ENCODE measurements at places on chromosomes 1 and 21.
A peak's percentile ranks its signal among the peaks of the same experiment; 100 is the strongest.

GRCh38 chr1:36836196-36836883 is 198.0 kb downstream of the GRIK3 start:
- DNase-seq = peak; percentile 85

DNA sequence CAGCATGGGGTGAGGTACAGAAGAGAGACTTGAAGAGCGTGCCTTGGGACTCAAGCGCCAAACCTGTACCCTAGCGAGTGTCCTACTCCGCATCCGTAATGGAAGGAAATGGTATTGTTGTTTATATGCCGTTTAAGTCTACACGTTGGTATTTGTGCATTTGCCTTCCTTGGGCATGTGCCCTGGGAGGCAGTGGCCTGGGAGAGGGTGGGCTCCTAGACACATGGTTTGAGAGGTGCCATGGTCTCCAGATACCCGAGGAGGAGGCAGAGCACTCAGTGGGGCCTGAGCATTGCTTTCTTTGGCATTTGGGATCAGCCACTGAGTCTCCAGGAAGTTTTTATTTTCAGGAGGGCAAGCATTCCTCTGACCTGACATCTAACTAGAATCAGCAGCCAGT is 6.5 kb downstream of the ZNF672 start:
- no peak for DNase-seq

- DNase-seq = peak; percentile 74
Measured at GRCh38 chr1:9235096-9235459, 504 bp downstream of the H6PD start.

GRCh38 chr1:15884477-15884876 is 37.0 kb downstream of the SPEN start:
- DNase-seq = no peak

DNA sequence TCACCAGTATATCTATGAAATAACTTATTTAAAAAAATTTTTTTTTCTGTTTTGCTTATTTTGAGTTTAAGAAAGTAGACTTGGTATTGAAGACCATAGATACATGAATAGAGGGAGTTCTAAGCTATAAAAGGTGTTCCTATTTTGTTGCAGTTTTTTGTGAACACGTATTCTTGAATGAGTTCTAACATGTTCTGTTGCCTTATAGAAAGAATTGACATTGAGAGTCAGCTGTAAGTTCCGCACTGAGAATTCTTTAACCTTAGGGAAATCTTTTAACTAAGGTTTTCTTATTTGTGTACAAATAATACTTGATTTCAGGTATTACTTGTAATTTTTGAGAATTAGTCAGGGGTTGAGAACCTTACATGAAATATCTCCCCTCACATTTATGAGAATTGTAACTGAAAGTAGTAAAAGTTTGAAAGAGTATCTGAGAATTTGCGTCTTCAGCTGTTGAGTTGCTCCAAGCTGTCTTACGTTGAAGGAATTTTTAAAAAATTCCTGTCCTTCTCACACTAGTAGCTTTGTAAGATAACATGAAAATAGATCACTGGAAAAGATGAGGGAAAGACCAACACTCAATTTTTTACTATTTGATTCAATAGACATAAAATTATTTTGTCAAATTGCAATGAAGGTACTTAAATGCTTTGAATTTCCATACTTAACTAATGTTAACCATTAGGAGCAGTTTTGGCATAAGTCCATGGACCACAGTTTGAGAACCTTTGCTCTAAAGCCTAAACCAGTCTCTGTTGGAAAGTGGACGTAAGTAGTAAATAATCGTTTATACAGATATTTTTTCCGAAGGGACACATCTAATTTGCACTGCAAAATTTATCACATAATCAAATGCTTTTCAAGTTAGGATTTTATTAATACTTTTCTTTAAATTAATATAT is 3.8 kb downstream of the DR1 start:
- peak; percentile 30 for DNase-seq

DNA sequence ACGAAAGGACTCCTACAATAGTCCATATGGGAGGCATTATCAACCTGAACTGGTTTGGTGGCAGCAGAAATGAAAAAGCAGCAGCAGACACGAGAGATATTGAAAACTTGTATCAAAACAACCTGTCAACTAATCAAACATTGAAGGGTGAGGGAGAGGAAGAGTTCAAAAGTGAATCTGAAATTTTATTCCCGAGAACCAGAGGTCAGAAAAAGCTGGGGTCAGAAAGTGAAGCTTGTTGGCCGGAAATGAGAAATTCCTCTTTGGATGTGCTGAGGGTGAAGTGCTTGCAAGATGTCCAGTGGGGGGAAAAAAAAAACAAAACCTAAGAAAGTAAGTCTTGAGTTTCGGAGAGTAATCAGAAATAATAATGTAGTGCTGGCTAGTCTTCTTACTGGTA is 1.9 kb upstream of the C4BPA start:
- DNase-seq = no peak

- DNase-seq = no peak
Measured at GRCh38 chr1:43250351-43250761, 19.4 kb upstream of the TMEM125 start.

DNA sequence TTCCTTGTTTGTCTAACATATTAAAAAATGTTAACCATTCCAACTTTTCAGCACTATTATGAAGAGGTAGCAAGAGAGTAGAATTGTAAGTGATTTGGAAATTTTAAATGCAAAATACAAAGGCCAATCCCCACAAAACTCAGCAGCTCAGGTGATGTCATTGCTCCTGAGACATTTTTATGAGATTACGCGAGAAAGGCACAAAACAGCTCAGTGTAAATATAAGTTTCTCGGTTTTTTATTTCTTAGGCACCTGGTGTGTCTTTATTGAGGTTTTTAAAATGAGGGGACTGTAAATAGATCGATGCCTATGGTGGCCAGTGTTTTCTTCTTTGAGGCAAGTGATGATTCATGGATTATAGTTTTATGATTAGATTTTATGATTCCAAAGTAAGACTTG is 6.1 kb downstream of the ABCG1 start:
- no peak for DNase-seq

- DNase-seq = peak; percentile 78
Measured at GRCh38 chr1:235917267-235917811, 50.6 kb upstream of the LYST start.

DNA sequence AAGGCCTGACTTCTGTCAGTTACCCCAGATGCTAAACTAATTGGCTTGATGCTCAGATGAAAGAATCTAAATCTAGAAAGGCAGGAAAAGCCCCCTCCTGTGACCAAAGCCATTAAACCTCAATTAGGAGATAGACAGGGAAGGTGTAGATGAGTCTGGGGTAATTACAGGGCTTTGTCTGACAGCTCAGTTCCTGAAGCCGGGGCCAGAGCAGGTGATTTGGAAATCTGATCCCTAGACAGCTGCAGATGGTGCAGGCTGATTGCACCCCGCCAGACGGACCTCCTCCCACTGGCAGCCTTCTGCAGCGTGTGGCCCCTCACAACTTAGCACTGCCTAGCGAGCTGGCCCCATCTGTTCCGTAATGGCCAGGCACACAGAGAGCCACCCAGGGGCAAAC is 395.1 kb downstream of the HLX start:
- DNase-seq = peak; percentile 56

DNA sequence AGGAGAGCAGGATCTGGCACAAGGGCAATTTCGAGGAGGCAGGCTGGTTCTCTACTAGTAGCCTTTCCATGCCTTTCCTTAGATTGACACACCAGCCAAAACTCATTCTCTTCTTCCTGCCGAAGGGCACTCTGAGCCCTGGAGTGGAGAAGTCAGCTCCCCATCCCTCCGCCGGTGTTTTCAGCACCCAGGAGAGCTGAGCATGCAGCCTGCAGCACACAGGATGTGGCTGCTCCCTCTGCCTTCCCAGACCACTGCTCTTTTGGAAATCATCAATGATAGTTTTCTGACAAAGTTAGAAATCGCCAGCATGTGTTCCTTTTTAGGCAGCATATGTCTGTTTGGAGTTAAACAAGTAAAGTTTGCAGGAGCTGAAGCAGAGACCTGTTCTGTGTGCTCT is 11.7 kb downstream of the RNU5D-1 start:
- no peak for DNase-seq

DNA sequence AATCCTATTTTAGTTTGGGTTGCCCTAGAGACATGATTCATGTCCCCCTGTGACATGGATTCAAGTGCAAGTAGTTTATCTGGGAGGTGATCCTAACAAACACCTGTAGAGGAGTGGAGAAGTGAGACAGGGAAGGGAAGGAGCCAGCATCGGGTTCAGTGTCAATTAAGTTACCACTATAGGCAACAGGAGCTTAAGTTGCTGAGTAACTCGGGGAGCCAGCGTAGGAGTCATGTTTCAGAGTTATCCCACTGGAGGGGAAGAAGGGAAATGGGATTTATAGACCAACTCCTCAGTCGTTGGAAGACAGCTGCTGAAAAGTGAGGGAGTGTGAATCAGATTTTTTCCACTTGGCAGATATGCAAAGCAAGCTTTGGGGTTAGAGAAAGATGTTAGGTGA is 54.9 kb downstream of the SLC30A7 start:
- peak; percentile 68 for DNase-seq

- DNase-seq = no peak
Measured at GRCh38 chr1:15526021-15526489, 593 bp upstream of the DNAJC16 start.

DNA sequence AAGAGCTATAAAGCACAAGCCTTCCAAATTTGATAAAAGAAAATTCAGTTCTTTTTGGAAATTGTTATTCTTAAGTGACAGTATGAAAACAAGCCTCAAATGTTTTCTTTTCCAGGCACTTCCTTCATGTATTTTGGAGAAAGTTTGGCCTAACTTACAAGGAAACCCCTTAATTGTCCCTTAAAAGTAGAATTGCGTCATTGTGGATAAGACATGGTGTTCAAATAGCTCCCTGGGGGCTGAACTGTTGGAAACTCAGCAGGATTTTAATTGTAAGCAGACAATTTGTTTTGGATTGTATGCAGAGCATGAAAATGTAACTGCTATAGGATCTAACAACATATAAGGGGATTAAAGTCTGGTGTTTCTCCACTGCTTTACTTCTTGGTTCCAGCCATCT is 35.4 kb upstream of the FGGY start:
- DNase-seq = peak; percentile 88

- no peak for DNase-seq
Measured at GRCh38 chr1:31683997-31684396, 19.8 kb downstream of the COL16A1 start.

DNA sequence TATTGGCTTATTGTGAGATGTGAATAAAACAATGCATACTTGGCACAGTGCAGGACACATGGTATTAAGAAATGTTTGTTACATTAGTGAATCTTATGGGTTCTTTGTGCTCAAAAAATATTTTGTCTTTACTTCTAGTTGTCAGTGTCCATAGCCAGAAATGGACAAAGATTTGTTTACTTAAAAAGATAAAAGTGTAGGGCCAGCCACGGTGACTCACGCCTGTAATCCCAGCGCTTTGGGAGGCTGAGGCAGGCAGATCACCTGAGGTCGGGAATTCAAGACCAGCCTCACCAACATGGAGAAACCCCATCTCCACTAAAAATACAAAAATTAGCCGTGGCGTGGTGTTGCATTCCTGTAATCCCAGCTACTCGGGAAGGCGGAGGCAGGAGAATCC is 654.6 kb upstream of the NEGR1 start:
- DNase-seq = no peak

DNA sequence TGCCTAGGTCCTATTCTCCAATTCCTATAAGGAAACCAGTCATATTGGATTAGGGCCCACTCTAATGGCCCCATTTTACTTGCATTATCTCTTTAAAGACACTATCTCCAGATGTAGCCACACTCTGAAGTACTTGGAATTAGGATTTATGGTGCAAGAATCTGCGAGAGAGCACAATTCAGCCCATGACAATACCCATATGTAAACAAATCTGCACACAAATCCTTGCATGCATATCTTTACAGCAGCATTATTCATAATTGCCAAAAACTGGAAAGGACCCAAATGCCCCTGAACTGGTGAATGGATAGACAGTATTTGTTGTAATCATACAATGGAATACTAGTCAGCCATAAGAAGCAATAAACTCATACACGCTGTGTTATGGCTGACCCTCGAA is 229.8 kb upstream of the ADAMTS5 start:
- DNase-seq = no peak

- DNase-seq = no peak
Measured at GRCh38 chr1:114113411-114114184, 40.1 kb downstream of the SYT6 start.

DNA sequence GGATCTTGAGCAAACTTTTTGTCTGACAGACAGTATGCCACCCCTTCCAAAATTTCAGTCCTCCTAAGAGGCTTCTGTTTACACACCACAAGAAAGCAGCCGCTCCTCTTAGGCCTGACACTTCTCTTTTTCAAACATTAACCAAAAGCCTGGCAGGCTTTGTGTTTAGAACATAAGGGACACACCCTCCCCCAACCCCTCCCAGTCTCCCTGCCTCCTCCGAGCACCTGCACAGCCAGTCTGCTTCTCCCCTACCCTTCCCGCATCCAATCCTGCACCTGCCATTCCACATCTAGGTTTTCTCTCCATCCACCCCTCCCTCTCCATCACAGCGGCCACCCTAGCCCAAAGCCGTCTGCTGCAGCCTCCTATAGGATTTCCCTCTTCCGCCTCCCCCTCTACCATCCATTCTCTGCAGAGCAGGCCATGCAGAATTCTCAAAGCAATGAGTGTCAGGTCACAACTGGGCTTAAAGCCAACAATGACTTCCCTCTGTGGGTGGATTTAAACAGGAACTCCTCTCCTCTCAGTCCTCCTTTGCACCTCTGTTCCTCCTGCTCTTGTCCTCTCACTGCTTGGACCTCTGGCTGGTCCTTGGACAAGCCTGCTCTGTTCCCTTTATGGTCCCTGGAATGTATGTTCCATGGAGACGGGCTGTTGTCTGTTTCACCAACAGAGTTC is 478.2 kb downstream of the NPHP4 start:
- DNase-seq = peak; percentile 56

- no peak for DNase-seq
Measured at GRCh38 chr1:90274376-90274775, 279.5 kb downstream of the ZNF326 start.

GRCh38 chr1:93740601-93741031 is 59.0 kb upstream of the BCAR3 start:
- peak; percentile 82 for DNase-seq

GRCh38 chr1:68255301-68255700 is 23.0 kb upstream of the WLS start:
- no peak for DNase-seq

DNA sequence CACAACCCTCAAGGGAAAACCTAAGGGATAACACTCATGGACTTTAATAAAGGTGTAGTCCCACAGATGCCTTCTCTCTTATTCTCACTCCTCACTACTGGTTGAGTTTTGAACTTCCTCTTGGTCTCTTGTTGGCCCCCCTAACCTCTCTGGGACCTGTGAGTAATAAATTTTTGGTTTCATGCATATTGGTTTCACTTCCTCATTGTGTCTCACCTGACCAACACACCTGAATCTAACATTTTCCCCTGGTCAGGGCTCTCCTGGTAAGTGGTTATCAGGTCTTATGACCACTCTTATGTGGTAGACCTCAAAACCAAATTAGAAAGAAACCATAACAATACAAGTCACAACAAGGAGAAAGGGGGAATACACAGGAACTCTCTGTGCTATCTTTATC is 60.5 kb upstream of the PRMT6 start:
- DNase-seq = no peak

- no peak for DNase-seq
Measured at GRCh38 chr1:9344426-9345200, 51.9 kb downstream of the SPSB1 start.

- DNase-seq = peak; percentile 83
Measured at GRCh38 chr1:15153842-15154479, 414 bp downstream of the TMEM51 start.

- DNase-seq = peak; percentile 92
Measured at GRCh38 chr21:16330082-16330907, 600.5 kb downstream of the USP25 start.

All from tongue (tissue), 3 donors.